ENCODE measurements at places on chromosomes 1 and 21.

GRCh38 chr1:11841245-11842153, 6.1 kb downstream of the NPPA start:
- no peak for DNase-seq

GRCh38 chr21:21682172-21682571, 684.0 kb downstream of the NCAM2 start:
- DNase-seq = no peak

DNA sequence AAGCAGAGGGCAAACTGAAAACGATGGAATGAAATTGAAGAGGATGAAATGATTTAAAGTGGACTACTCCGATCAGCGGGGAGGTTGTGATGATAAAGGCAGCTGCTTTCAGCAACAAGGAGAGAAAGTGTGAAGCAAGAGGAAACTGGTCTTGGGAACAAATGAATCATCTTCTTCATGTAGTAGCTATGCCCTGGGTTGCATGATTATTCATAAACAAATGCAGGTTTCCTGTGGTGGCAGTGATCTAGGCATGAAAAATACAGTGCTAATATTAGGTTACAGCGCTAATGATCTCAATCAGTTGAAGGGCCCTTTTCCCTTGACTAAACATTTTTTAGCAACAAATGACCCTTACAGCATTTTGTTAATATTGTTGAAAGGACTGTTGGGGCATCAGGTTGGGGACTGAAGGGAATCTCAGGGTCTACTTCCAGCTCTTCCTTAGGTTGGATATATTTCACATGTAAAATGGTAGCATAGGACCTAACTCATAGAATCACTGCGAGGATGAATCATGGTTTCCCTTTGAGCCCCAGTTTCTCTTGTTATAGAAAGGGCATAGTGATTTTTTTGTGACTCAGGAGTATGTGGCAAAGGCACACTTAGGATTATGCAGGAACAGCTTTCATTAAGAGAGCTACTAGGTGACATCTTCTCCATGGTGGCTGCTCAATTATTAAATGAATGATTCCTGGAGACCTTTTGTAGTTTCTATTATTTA, 1.9 kb upstream of the ZFYVE9 start:
- peak; percentile 8 for DNase-seq

GRCh38 chr21:35929901-35930300, 130.4 kb downstream of the SETD4 start:
- no peak for DNase-seq

- no peak for DNase-seq
Measured at GRCh38 chr1:85661767-85662166, 46.5 kb downstream of the ZNHIT6 start.

- no peak for DNase-seq
Measured at GRCh38 chr1:113749402-113749801, 9.9 kb downstream of the PHTF1 start.

GRCh38 chr1:115192200-115192767, 103.0 kb upstream of the TSPAN2 start:
- DNase-seq = no peak

GRCh38 chr1:245434280-245434679, 279.5 kb downstream of the KIF26B start:
- DNase-seq = no peak

- DNase-seq = peak; percentile 76
Measured at GRCh38 chr21:25457411-25457810, 149.9 kb downstream of the MRPL39 start.

Measured in T-helper 1 cell (primary cell).